Activated T-helper 1 cell treated with anti-CD3 and anti-CD28 coated beads, Interleukin-12 subunit alpha, Interleukin-12 subunit beta, Interleukin-2, Interleukin-4 antibody, amounts not matched to agents 30 ng/mL and 10 ng/mL and 1 ng/mL, durations not matched to agents 14 hours and 24 hours and 36 hours (primary cell): ENCODE measurements at places on chromosomes 13 and 19.

GRCh38 chr19:29040951-29041350 lies 172.0 kb downstream of the UQCRFS1 start:
- DNase-seq = no peak

DNA sequence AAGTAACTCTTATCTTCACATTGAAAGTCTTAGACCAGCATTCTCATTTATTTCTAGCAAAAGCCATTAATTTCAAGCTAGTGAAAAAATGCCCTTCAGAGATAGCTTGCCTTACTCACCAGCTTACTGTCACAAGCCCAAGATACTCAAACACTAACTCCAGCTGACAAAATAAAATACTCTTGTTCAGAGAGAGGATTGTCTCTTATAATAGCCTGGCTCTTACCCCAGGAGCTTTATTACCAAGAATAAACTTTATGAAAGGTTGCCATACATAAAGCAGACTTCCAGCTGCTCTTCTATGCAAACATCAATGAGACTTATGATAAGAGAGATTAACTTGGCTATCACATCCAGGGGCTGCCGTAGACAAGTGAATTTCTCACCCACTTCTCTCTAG lies 53.6 kb downstream of the XPO4 start:
- DNase-seq = no peak

- no peak for DNase-seq
Measured at GRCh38 chr13:109072505-109072904, 443.1 kb downstream of the MYO16 start.

- DNase-seq = no peak
Measured at GRCh38 chr13:102897371-102898138, 51.7 kb downstream of the ERCC5 start.

GRCh38 chr13:58598241-58598640 lies 966.7 kb downstream of the PCDH17 start:
- no peak for DNase-seq

DNA sequence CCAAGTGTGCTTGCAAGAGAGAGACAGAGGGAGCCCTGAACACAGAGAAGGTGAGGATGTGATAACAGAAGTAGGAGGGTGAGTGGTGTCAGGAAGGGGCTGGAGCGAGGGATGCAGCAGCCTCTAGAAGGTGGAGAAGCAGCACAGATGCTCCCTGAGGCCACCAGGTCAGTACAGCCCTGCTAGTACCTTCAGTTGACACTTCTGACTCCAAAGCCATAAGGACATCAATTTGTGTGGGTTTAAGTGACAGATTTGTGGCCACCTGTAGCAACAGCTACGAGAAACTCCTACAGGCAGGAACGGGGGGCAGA lies 6.9 kb downstream of the ERICH4 start:
- DNase-seq = no peak

DNA sequence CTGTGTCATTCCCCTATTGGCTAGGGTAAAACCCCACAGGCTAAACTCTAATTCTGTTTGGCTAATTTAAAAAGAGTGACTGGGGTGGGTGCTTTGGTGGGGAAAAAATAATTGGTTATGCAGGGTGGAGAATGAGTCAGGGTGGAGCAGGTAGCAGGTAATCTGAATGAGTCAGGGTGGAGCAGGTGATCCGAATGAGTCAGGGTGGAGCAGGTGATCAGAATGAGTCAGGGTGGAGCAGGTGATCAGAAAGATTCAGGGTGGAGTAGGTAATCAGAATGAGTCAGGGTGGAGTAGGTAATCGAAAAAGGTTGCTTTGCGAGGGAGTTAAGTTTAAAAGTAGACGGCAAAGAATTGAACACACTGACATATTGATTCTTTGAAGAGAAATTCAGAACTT lies 1218.8 kb upstream of the ATXN8OS start:
- no peak for DNase-seq
